ENCODE measurements at places on chromosomes 6 and 20. TPM values are rescaled to one million over a fixed set of nuclear protein-coding genes. Genes with fewer than 3 reads are reported as not detected.
A peak's percentile ranks its signal among the peaks of the same experiment; 100 is the strongest.

DNA sequence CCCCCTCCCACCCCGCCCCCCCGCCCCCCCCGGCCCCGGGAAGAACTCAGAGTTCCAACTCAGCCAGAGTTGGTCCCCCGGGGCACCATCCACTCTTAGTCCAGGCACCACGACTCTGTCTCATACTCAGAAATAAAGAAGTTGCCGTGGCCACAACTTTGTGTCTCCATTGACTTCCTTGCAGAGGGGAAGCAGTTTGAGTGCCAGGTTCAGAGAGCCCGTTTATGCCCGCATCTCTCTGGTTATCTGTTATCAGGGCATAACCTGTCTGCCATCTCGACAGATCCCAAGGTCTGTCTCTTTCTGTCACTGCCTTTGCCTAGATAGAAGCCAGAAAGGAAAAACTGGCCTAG lies 605 bp downstream of the CDC5L start:
- no peak for DNase-seq
- H3K4me1 ChIP-seq, result no peaks in the 10 kb centered on the region
- H3K36me3 ChIP-seq, result peaks cover 23% of the 10 kb centered on the region
- no peaks in the 10 kb centered on the region for H3K27me3 ChIP-seq
- H3K4me3 ChIP-seq, result peak overlapping the region; percentile 84

DNA sequence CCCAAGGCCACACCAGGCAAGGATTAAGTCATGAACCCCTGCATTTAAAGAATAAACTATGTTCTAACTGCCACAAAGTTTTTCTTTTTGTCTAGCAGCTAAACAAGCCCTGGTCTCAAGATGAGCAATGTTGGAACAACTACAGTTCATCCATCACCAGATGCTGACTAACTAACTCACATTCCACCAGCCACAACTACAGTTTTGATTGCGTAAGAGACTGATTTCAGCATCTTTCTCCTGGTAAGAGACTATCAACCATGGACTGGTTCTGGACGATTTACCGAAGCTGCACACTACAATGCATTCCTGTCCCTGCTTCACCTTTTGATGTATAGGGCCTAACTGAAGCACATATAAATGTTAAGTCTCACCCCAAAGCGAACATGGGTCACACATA lies 43.0 kb downstream of the F13A1 start:
- H3K27ac ChIP-seq, result no peak overlapping the region
- H3K4me3 ChIP-seq, result no peak overlapping the region
- no peaks in the 10 kb centered on the region for H3K36me3 ChIP-seq
- no peak for DNase-seq

DNA sequence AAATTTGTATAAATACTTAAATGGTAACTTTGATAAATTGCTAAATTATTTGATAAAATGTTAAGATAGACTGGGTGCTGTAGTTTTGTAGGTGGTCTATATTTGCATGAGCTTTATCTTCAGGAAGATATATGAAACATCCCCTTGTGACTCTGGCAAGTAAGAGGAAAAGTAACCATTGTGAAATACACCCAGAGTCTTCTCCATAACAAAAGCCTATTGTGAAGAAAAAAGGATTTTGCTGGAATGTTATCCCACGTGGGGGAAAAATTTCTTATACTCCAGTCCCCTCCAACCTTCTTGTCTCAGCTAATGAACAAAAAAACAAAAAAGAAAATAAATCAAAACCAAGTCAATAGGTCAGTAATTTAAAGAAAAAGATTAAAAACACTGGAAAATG lies 600.7 kb downstream of the HDGFL1 start:
- H3K4me3 ChIP-seq, result no peak overlapping the region
- H3K36me3 ChIP-seq, result no peaks in the 10 kb centered on the region
- no peaks in the 10 kb centered on the region for H3K4me1 ChIP-seq
- H3K27ac ChIP-seq, result no peak overlapping the region
- no peaks in the 10 kb centered on the region for H3K27me3 ChIP-seq
- no peak for DNase-seq

- H3K4me3 ChIP-seq, result no peak overlapping the region
- H3K27ac ChIP-seq, result no peak overlapping the region
- no peak for DNase-seq
- no peaks in the 10 kb centered on the region for H3K4me1 ChIP-seq
- H3K27me3 ChIP-seq, result no peaks in the 10 kb centered on the region
Observed at GRCh38 chr6:68546620-68547019, 88.5 kb upstream of the ADGRB3 start.

- no peaks in the 10 kb centered on the region for H3K4me1 ChIP-seq
- DNase-seq, result no peak
- H3K4me3 ChIP-seq, result no peak overlapping the region
- no peaks in the 10 kb centered on the region for H3K27me3 ChIP-seq
- no peak overlapping the region for H3K27ac ChIP-seq
Observed at GRCh38 chr6:85961746-85962145, 319.1 kb upstream of the SYNCRIP start.

- H3K36me3 ChIP-seq, result no peaks in the 10 kb centered on the region
- no peak overlapping the region for H3K27ac ChIP-seq
- no peaks in the 10 kb centered on the region for H3K4me1 ChIP-seq
- H3K4me3 ChIP-seq, result no peak overlapping the region
- no peaks in the 10 kb centered on the region for H3K27me3 ChIP-seq
Observed at GRCh38 chr6:90186026-90186425, 110.6 kb downstream of the BACH2 start.

Gene C20orf202
- total RNA-seq, result 0.20 TPM

Data from right atrium auricular region (tissue), 2 donors.